Natural killer cell (primary cell): ENCODE measurements at places on chromosomes 5 and 9. TPM values are rescaled to one million over a fixed set of nuclear protein-coding genes. Genes with fewer than 3 reads are reported as not detected.

Gene NIPAL4
- 0.39 TPM for total RNA-seq

Gene LIX1
- total RNA-seq: not detected

Gene SPAG8
- 2.0 TPM for total RNA-seq

Gene ARL10
- 6.7 TPM for total RNA-seq

Gene NDUFS6
- 25.9 TPM for total RNA-seq

DNA sequence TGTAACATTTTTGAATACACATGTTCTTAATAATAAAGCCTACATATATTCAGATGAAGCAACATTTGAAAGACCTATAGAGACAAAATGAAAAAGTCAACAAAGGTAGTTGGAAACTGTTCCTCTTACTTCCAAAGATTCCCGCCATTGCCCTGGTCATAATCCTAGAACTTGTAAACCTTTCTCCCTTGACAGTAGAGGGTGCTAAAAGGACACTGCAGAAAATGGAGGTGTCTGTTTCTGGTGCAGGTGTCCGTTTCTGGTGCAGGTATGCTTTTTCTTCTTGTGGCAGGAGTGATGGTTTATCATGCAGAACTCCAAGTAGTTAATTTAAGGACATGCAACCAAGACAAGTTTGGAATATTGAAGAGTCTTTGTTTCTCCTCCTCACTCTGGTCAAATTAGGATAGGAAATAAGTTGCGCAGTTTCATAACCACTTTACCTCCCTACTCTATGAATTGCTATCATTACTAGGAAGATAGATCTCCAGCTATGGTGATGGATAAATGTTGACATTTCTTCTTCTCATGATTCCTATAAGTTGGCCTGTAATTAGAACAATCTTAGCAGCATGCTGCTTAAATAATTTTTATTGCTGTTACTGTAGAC is 56.0 kb upstream of the FAM174A start:
- no peak for DNase-seq

DNA sequence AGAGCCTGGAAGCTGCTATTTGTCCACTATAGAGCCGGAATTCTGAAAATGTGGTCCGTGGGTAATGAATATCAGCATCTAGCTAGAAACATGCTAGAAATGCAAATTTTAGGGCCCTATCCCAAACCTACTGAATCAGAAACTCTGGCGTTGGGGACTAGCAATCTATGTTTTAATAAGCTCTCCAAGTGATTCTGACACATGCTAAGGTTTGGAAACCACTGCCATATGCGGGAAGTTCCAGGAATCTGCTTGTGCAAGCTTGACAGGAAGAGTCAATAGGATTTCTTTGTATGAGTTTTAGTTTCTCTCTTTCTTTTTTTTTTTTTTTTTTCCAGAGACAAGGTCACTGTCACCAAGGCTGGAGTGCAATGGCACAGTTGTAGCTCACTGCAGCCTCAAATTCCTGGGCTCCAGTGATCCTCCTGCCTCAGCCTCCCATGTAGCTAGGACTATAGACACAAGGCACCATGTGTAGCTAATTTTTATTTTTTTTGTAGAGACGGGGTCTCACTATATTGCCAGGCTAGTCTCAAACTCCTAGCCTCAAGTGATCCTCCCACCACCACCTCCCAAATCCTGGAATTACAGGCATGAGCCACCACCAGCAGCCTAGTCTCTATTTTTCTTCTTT is 26.4 kb upstream of the CARNMT1 start:
- no peak for DNase-seq

GRCh38 chr9:83792746-83793145 is 24.8 kb downstream of the GKAP1 start:
- DNase-seq: no peak

DNA sequence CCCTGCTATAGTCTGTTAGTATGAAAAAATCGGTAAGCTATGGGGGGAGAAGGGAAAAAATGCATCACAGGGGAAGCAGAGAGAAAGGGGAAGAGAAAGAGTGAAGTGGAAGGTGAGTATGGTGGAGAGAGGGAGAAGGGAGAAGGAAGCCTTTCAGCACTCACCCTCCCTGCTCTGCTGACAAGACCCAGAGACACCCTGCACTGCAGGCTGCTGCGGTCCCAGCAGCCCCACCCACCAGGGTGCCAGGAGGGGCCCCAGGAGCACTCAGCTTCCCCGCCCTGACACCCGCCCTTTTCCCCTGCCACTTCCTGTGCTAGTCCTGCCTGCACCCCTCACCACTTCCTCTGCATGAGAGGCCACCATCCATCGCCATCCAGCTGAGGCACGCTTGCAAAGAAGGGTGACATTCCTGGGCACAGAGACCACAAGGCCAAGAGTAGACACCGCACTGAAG is 12.7 kb downstream of the STK10 start:
- peak; percentile 95 for DNase-seq

DNA sequence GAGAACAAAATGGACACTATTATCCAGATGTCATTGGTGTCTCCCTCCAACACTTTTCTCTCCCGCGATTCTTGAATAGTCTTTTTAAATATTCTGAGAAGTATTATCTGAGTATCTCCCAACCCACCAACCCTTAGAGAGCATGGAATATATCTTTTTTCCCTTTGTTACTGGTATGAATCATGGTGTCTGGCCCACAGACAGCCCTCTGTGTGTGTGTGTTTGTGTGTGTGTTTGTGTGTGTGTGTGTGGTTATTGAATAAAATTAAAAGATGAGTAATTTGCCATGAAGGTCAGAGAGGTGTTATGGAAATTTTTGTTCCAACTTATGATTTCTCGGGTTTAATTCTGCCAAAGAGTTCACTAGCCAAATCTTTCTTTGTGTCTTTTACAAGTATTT is 47.7 kb downstream of the CAMK4 start:
- no peak for DNase-seq

GRCh38 chr9:114497236-114497635 is 8.0 kb downstream of the WHRN start:
- no peak for DNase-seq
